ENCODE measurements at places on chromosomes 2 and 18.

DNA sequence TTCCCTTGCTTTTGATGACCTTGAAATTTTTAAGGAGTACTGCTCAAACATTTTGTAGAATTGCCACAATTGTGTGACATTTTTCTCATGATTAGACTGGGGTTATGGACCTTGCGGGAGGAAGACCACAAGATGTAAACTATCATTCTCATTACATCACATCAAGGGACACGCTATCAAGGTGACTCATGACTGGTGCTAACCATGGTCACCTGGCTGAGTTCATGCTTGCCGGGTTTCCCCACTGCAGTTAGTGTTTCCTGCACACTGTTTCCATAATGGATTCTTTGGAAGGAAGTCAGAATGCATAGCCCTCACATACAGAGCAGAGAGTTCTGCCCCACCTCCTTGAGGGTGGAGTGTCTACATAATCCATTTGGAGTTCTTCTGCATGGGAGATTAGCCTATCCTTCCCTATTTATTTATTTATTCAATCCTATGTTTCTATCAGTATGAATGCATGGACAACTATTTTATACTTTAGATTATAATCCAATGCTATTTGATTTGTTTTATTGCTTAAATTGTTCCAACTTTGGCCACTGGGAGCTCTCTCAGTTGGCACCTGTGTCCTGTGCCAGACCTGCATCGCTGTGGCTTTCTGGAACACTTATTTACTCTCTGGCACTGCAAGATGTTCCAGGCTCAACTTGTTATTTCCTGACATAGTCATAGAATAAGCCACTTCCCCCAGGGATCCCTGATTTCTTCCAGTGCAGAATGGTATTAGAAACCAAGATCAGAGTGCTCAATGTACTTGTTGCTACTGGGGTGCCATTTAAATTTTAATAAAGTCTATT lies 6.0 kb downstream of the MC2R start:
- DNase-seq, result no peak

- no peak for DNase-seq
Measured at GRCh38 chr2:170163411-170164065, 14.4 kb upstream of the MYO3B start.

DNA sequence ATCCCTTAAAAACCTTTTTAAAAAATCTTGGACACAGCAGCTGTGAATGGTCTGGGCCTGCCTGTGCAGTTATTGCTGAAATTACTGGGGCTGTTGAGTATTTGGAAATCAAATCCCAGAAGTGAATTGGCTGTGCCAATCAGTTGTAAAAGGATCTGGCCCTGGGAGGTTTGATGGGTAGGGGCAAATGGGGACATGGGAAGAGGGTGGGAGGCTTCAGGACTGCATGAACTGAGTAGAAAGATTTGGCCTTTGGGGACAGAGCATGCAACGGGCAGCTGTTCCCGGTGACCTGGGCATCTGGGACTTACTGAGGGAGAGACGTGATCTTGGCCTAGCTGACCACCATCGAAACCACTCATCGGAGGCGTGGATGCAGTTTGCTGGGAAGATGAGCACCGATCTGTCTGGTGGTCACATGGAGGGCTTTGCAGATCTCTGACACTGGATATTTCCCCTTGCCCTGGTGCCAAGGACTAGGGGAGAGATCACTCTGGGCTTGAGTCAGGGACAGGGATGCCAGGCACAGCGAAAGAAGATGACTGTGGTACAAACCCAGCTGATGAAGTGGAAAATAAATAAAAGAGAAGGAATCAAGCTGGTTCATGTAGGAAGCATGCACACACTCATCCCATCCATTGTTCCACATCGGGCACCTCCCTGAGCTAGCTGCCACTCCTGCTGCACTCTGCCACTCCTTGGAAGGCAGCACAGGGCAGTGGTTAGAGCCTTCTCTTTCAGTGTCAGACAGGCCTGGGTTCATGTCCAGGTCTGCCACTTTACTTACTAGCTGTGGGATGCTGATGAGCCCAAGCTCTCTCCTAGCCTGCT lies 58.4 kb downstream of the SEMA4F start:
- DNase-seq, result peak; percentile 37

DNA sequence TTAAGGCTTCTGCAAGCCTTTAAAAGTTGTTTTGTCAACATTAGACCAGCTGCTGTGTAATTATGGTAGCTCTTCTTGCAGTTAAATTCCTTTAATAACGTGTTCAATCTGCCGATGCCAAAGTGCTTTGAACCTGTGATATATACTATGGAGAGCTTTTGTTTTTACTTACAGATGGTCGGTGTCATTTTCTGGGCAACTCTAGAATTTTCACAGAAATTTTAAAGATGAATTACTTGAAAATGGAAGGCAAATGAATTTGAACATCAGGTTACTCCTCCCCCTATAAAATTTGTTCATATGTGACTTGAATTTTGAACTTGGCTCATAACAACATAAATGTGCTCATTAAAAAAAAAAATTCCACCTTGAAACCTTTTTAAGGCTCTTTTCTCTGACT lies 23.0 kb downstream of the LYPD6 start:
- DNase-seq, result no peak

- no peak for DNase-seq
Measured at GRCh38 chr2:64713686-64714085, 60.0 kb upstream of the SERTAD2 start.

DNA sequence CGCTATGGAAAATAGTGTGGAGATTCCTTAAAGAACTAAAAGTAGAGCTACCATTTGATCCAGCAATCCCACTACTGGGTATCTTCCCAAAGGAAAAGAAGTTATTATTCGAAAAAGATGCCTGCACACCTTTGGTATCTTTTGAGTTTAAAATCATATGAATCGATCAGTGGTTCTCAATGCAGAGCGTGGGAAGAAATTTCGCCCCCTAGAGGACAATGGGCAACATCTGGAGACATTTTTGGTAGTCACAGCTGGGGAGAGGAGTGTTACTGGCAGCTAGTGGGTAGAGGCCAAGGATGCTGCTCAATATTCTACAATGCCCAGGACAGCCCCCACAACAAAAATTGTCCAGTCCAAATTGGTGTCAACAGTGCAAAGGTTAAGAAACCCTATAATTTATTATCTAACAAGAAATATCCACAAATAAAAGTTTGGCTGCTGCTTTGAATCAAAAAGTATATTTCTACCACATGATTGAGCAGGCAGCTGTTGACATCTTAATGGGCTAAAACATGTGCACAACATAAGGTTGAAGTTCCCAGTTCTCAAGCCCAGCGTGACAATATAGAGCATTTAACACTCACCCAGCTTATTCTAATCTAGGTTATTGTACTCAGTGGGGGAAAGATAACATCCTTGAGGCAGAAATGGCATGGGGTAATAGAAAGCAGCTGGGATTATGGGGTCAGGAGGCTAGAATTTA lies 425.7 kb downstream of the LRATD1 start:
- DNase-seq, result no peak

GRCh38 chr2:224658780-224659405 lies 57.3 kb downstream of the CCDC195 start:
- no peak for DNase-seq

- DNase-seq, result no peak
Measured at GRCh38 chr2:27716301-27717069, 52.8 kb downstream of the SLC4A1AP start.

- no peak for DNase-seq
Measured at GRCh38 chr2:219434718-219435525, at the start of gene SPEG. TSS of gene SPEG (plus strand) at chr2:219434843. CDS start at chr2:219434978, 135 bp downstream.

DNA sequence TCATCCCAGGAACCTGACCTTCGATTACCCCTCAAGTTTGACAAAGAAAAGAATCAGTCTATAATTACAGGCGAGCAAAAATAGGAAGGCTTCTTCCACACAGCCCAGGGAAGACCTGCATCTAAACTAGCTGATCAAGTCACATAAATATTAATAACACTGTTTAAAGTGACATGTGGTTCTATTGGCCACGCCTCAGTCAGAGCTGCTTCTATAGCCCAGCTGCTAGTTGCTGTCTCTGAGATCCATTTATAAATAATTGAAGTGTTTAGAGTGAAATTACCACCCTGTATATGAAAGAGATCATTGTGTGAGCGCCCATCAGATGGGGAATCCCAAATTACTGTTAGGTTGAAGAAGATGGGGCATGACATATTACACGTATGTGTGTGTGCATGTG lies 426.0 kb downstream of the CDH2 start:
- DNase-seq, result no peak

GRCh38 chr2:78315368-78315767 lies 710.1 kb upstream of the REG3G start:
- DNase-seq, result no peak

DNA sequence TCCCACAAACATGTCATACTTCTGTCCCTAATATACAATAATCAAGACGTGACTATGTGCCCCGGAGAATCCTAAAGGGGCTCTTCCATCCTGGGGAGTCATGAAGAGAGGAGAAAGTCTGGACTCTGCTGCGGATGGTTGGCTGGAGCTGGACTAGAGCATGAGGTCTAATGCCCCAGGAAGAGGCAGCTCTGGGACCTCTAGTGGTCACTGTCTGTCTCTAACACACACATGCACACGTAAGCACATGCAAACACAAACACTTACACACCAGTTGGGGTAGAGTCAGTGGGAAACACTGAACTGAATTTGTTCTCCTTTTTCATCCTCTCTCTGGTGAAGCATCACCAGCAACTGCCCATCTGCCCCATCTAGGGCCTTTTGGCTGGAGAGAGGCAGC lies 271.6 kb downstream of the TDRD15 start:
- DNase-seq, result no peak

Measured in fibroblast of the aortic adventitia (primary cell).